Stimulated activated CD4-positive, alpha-beta T cell treated with anti-CD3 and anti-CD28 coated beads, Interleukin-4, amount 100 ng/mL, for 4 hours (primary cell): ENCODE measurements at places on chromosomes 7 and 10.

- no peak for DNase-seq
These were observed 13.4 kb downstream of the JCAD start for GRCh38 chr10:30045961-30046360.

DNA sequence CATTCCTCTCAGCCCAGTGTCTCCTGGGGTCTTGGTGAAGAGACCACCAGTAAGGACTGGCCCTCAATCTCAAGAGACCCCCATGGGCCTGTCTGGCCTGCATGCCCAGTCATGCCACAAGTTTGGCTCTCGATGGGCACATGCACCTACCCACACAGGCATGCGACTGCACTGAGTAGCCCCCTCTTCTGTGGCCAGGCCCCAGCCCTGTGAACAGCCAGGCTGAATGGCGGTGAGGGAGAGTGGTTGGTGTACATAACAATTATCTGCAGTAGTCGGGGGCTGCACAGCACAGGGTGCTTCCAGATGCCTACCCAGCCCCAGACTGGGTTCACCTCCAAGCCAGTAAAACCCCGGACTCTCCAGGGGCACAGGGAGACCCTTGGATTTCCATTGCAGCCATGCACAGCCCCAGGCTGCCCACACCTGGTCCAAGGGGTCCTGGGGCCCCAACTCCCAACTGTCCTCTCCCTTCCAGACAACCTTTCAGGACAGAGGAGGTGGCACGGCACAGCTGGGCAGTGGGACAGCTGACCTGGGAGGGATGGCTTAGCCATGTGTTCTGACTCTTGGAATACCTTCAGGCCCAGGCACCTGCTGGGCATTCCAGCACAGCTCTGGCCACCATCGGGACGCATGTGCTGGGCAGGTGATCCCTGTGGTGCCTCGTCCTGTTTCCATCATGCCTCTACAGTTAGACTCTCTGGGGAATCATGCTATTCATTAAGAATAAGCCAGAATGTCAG lies 21.0 kb upstream of the CSGALNACT2 start:
- no peak for DNase-seq

GRCh38 chr7:109844362-109844761 lies 1246.6 kb upstream of the LRRN3 start:
- no peak for DNase-seq

- no peak for DNase-seq
These were observed 19.2 kb downstream of the TECPR1 start for GRCh38 chr7:98232799-98233198.

DNA sequence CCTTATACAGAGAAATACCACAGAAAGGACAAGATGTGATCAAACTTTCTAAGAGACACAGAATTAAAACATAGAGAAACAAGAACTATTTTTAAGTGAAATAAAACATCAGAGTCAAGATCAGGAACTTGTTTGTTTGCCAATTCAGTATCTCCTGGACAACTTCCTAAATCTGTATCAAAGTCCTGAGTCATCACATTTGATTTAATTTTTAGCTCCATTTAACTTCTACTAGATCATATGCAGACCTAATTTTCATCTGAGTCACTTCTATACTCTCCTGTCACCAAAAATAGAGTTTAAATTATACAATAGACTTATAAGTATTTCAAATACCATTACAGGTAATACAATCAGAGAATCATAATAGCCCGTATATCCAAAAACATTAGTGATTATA lies 268.1 kb downstream of the PRKG1 start:
- DNase-seq = no peak

DNA sequence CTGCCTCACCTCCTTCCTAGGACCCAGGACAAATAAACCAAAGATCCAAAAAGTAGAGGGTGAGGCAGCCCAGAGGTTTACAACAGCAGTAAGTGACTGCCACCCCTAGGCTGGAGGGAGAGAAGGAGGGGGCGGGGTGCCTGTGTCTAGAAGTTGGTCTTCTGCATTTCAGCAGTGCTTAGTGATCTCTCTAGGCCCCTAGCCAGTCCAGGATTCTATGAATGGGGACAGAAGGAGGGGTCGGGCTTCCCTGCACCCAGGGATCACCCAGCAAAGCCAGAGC lies 62.8 kb upstream of the KDM7A start:
- no peak for DNase-seq

GRCh38 chr10:124827474-124827873 lies 25.9 kb downstream of the ABRAXAS2 start:
- DNase-seq = no peak

- no peak for DNase-seq
These were observed 61.3 kb downstream of the ABCB4 start for GRCh38 chr7:87413951-87414793.

DNA sequence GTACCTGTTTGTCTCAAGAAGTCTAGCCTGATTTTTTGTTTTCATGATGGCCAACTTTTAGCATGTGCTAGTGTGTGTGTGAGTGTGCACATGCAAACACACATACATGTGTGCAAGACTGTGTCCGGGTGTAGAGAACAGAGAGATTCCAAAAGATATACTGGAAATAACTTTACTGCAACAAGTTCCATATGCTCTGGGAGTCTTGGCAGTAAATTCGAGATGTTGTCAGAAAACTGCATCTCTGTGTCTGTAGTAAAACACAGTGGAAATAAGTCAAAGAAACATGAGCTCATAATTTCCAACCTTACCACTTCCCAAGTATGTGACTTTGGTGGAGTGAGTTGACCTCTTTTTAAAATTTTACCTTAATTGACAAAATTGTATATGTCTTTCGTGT lies 950.8 kb upstream of the C7orf33 start:
- no peak for DNase-seq

GRCh38 chr7:120055300-120055699 lies 217.7 kb upstream of the KCND2 start:
- no peak for DNase-seq

DNA sequence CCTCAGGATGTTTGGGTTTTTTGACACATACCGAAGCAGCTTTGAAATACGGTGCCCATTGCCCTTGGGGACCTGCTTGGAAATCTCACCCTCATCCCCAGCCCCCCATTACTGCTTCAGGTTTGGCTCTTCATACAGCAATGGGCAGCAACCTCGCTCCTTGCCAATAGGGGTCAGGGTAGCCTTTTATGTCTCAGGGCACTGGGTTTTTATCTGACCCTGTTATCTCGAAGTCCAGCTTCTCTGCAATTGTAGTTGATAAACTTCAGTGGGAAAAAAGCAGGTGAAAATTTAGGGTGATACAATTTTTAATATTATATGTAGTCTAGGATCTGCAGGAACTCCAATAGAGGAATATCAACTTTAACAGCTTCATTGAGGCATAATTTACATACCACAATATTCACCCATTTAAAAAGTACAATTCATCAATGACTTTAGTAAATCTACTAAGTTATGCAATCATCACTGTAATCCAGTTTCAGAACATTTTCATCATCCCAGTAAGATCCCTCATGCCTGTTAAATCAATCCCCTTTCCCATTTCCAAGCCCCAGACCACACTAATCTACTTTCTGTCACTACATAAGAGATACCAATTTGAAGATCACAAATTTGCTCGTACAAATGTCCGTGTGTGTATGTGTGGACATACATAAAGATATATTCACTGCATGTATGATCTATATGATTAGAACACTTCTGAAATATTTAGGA lies 386.2 kb downstream of the KCNMA1 start:
- DNase-seq = no peak

GRCh38 chr7:30923774-30924413 lies 12.2 kb downstream of the AQP1 start:
- DNase-seq = no peak

DNA sequence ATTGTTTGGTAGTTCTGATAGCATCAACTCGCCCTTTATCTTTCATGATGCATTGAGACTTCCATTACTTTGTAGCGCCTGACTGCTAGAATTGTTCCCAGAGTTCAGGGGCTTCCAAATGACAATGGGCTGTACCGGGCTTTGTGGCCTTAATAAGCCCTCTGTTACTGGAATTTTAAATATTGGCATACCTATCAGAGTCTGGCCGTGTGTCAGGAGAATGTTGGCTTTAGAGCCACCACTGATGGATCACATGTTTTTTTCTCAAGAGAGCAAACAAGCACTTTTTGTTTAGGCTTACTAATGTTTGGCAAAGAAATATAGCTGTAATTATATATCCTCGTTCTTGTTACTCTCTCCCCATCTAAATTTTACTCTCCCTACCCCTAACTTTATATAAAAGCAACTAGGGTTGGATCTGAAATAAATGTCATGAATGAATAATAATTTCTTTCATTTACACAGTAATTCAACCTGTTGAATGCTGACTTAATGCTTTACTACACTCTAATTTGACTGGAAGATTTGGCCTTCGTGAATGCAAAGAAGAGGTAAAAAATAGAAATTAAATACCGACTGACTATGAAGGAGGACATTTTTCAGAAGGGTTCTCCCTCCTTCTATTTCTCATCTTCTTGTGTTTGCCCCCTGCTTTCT lies 396.7 kb downstream of the AUTS2 start:
- DNase-seq = no peak

GRCh38 chr7:27269455-27269854 lies 26.9 kb downstream of the EVX1 start:
- no peak for DNase-seq

DNA sequence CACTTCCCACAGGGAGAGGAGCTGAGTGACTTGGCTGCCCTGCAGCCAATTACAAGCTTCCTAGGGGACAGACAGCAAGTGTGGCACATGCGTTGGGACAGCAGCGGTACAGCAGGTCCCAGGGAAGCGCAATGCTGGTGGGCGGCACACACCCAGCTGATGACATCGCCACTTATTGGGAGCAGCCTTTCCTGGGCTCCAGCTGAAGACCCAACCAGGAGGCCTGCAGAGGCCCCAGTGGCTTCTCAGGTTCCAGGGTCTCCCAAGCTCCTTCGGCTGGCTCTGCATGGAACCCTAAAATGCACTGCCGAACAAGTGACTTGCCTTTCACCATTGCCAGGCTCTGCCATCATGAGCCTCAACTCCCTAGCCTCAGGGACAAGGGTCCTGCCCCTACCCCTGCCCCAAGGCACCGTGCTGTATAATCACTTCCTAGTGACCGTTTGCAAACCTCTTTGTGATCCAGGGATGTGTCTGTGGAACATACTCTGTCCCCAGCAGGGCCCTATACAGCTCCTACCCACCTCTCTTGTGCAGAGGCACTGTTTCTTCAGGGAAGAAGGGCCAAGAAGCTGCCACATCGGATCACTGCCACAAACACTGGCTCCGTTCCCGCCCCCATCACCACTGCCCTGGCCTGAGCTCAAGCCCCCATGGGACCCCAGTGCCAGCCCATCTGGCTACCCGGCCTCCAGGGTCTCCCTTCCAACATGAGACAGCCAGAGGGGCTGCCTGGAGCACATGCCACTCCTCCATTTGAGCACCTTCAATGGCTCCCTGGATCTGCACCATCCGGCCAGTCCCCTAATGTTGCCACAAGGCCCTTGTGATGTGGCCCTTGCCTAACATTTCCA lies 19.3 kb upstream of the SLIT1 start:
- no peak for DNase-seq

DNA sequence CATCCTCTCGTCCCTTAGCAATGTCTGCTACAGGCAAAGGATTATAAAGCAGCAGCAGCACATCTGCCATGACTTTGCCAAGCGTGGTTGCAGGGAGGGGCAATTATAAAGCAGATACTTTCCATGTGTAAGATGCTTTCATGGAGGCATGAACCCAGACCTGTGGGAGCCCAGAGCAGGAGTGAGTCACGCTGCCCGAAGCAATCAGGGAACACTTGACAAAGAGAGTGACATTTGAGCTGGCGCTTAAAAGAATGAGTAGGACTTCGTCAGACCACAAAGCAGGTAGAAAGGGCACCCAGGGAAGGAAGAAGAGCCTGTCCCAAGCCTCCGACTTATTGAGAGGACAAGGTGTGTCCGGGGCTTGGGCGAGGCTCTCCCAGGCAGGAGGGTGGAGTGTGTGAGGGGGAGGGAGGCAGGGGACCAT lies 147.2 kb downstream of the MYOF start:
- no peak for DNase-seq

GRCh38 chr10:19974138-19974537 lies 157.9 kb downstream of the PLXDC2 start:
- no peak for DNase-seq

GRCh38 chr7:112622159-112622715 lies 141.4 kb downstream of the LSMEM1 start:
- no peak for DNase-seq

GRCh38 chr7:70392256-70392876 lies 739.6 kb upstream of the GALNT17 start:
- DNase-seq = no peak

- DNase-seq = no peak
These were observed 247.8 kb upstream of the IGFBP3 start for GRCh38 chr7:46168671-46169383.

DNA sequence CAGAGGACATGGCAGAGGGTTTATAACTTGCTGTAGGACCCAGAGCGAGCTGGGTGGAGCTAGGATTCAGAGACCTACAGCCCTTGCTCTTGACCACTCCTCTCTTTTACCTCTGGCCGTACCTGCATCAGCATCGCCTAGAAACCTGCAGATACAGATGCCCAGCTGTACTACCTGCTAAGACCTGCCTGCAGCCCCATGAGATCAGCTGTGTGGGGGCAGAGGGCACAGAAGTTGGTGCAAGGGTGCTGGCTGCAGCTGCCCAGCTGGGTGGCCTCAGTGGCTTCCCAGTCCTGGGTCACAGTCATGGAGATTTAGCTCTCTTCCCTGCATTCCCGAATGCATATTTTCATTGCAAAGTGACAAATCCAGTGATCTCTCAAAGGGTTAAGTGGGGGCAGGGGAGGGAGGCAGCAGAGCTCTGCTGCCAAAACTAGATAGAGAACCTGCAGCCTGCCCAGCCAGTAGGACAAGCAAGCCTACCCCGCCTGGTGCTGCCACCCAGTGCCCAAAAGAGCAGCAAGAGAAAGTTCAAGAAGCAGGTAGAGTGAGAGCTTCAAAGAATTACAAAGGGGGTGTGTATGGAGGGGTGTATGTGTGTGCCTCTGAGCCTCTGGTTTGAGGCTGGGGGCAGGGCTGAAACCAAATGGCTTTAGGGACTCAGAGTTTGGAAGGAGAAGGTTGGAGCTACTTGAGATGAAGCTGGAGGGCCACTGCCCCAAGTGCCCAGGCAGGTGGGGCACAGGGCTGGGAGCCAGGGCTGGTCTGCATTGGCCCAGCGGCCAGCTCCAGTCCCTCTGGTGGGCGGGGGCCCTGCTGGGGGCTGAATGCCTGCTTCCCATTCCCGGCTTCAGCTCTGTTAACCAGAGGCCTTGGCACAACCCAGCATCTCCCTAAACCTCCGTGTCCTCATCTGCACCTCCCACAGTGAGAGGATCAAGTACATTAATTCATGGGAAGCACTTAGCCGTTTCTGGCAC lies 6.9 kb downstream of the FAM241B start:
- DNase-seq = no peak

DNA sequence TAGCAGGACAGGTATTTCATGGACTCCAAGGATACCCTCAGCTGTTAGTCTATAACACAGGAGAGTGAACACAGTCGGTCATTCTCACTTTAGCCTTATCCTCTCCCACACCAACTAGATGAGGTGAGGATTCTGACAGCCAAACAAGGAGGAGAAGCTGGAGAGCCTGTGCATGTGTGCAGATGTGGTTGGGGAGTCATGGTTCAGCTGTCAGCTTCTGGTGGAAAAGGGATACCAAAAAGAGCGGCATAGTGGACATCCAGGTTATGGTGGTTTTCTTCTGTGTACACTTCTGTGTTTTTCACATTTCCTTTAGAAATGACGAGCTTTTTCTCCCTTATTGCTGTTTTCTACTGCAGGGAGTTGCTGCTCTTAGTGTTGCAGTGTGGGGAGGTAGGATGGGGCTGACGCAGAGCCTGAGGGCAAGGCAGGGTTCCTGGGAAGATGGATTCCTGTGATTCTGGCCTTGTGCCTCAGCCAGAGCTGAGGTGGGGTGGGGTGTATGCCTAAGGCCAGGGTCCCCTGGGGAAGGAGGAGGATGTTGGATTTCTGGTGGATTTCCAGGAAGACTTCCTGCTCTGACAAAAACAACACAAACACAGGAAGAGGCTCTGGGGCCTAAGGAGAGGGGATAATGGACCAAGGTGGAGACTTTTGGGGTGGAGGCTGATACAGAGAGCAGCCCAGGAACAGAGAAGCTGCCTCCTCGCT lies 26.6 kb downstream of the PLAU start:
- no peak for DNase-seq
